ENCODE measurements at places on chromosomes 4 and X.

- DNase-seq = no peak
Observed at GRCh38 chrX:18961686-18962085, 22.2 kb downstream of the PHKA2 start.

DNA sequence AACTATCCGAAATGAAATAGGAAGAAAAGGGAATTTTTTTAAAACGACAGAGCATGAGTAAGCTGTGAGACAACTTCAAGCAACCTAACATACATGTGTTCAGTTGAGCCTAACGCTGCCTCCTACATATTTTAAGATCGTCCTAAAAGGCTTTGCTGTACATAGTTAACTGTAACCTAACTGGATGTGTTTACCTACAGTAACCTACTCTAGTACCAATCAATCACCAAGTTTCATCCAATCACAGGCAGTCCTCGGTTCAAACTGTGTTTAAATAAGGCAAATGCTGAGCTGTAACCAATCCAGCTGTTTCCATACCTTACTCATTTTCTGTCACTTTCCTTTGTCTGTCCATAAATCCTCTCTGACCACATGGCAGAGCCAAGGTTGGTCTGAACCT is 17.1 kb downstream of the RCHY1 start:
- DNase-seq = no peak

- DNase-seq = no peak
Observed at GRCh38 chrX:3599802-3600430, 113.5 kb downstream of the PRKX start.

DNA sequence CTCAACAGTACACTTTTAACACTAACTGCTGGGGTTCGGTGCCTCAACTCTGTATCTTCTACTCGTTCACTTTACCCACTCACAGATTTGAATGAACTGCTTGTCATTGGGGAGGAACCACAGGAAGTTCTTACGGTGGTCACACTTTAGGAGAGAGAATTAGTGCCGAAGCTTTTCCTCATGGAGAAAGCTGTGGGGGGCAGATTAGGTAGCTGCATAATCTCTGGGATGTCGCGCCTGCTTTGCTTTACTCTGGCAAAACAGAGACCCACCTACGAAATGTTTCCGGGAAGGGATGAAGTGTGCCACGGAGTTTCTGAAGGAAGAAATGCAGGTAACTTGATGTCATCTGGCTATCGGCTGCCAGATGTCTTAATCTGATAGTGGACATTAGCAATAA is 949.7 kb upstream of the TENM3 start:
- DNase-seq = no peak

- no peak for DNase-seq
Observed at GRCh38 chr4:55618546-55619143, 17.5 kb downstream of the NMU start.

DNA sequence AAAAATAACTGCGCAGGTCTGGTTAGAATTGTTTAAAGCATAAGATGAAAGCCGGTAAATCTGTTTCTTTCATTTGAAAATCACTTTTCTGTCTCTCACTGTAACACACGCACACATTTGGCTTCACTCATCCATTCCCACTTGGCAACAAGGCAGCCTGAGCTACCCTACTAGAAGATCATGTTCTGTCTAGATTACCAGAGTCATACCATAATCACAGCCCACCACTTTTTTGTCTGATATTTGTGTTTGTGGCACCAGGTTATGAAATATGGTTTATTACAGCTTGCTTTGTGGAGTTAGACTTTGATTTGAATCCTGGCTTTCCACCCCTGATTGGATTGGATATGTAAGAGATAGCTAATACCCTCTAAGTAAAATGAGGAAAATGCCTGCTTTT is 2.2 kb downstream of the USO1 start:
- DNase-seq = no peak

DNA sequence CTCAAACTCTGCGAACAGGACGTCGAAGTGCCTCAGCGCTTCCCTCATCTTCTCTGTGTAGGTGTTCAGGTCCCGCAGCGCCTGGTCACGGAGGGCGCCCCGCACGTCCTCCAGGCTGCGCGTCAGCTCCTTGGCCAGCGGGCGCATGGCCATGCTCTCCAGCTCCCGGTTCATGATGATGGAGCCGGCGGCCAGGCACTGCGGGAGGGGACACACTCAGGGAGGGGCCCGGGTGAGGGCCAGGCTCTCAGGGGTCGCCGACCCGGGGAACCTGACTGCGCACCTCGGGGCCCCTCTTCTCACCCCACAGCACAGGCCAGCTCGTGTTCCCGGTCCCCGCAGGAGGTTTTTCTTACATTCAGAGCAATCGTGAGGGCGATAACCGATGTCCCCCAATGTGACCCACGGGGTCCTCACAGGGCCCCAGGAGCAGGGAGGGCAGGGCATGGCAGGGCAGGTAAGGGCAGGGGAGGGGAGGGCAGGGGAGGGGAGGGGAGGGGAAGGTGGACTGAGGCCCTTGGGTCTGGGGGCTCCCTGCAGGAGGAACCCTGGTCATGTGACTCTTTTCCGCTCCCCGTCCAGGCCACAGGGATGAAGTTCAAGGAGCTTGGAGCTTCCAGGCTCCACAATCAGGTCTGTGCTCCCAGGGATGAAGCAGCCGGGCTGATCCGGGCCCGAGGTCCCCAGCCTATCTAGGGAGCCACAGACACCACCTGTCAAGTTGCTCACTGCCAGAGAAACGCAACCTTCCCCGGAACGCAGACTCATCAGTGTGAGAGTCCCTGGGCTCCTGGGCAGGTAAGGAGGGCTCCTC is 77.8 kb upstream of the MXD4 start:
- DNase-seq = no peak

- no peak for DNase-seq
Observed at GRCh38 chr4:68368691-68369131, 18.8 kb upstream of the YTHDC1 start.

- no peak for DNase-seq
Observed at GRCh38 chr4:76748649-76749048, 149.3 kb downstream of the SOWAHB start.

- DNase-seq = no peak
Observed at GRCh38 chr4:176400816-176401461, 81.2 kb downstream of the SPCS3 start.

DNA sequence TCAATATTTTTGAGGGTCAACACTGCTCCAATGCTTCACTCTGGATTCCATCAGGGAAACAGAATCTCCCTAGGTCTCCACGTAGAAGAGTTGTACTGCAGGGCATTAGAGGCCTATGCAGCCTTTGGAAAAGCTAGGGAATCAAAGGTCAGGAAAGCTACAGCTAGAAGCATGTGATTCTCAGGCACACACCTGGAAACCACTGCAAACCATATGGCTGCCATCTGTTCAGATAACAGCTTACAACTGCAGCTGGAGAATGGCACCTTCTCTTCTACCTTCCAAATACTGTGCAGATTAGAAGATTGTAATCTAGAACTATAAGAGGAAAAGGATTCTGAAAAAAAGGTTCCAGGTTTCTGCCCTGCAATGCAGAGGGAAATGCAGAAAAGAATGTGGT is 60.6 kb downstream of the BTC start:
- no peak for DNase-seq

- DNase-seq = no peak
Observed at GRCh38 chrX:14590693-14591424, 61.5 kb downstream of the GLRA2 start.

DNA sequence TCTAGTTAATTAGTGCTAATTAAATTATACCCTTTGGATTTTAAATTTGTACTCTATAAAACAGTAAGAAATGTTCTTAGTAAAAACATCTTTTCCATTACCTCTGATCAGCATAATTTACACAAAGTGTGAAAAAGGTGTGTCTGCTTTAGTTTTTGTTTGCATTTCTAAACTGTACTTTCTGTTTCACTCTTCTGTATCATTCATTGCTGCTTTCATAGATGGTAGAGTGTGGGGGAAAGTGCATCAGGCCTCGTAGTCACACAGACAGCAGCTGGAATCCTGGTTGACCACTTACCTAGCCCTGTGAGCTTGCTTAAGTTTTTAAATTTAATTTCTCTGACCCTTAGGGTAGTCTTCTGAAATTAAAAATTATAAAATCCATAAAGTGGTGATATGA is 275.4 kb upstream of the PITX2 start:
- DNase-seq = no peak

- DNase-seq = no peak
Observed at GRCh38 chr4:150366487-150366999, 215.4 kb upstream of the MAB21L2 start.

- DNase-seq = no peak
Observed at GRCh38 chrX:107597264-107597663, 31.0 kb upstream of the PRPS1 start.

GRCh38 chr4:27018910-27019309 is 158.3 kb downstream of the STIM2 start:
- DNase-seq = no peak

DNA sequence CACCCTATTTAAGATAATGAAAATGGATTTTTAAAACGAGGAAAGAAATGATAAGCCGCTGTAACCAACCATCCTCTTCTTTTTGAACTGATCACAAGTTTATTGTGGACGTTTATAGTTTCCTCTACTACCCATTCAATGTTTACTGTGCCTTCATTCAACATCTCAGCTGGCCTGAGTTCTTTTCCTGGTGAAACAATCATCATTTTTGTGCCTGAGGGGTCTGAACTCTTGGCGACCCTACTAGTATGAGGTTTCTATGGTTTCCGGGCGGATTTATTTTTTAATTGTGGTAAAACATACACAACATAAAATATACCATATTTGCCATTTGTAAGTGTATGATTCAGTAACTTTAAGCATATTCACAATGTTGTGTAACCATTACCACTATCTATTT is 100.7 kb downstream of the SPRY1 start:
- DNase-seq = no peak

- DNase-seq = no peak
Observed at GRCh38 chr4:103410386-103410785, 212.2 kb upstream of the CENPE start.

GRCh38 chr4:762211-763190 is 56.9 kb downstream of the PCGF3 start:
- DNase-seq = no peak
